GM18507 (cell line): ENCODE measurements at places on chromosomes 2 and 18.
A peak's percentile ranks its signal among the peaks of the same experiment; 100 is the strongest.

GRCh38 chr2:160022162-160022561, 40.3 kb downstream of the PLA2R1 start:
- DNase-seq: no peak

GRCh38 chr2:47002480-47003381, 87.1 kb upstream of the MCFD2 start:
- no peak for DNase-seq

DNA sequence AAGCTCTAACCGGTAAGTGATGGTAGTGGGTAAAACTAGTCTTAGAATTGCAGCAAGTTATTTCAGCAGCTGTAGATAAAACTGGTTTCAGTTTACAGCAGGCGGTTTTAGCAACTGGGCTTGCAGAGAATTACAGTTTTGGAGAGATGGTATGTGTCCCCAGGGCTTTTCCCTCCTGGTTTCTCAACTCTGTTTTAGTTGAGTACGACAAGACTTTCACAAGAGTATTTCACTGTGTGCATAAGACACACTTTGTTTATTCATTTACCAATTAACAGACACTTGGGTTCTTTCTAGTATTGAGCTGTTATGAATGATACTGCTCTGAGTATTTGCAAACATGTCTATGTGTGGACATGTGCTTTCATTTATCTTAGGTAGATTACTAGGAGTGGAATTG, 65.6 kb upstream of the RFX8 start:
- DNase-seq: no peak

GRCh38 chr2:149451417-149452165, 121.2 kb downstream of the LYPD6 start:
- no peak for DNase-seq

GRCh38 chr2:3413697-3414096, 34.2 kb downstream of the TRAPPC12 start:
- DNase-seq: no peak

GRCh38 chr2:221517696-221518151, 54.4 kb downstream of the EPHA4 start:
- peak; percentile 11 for DNase-seq

DNA sequence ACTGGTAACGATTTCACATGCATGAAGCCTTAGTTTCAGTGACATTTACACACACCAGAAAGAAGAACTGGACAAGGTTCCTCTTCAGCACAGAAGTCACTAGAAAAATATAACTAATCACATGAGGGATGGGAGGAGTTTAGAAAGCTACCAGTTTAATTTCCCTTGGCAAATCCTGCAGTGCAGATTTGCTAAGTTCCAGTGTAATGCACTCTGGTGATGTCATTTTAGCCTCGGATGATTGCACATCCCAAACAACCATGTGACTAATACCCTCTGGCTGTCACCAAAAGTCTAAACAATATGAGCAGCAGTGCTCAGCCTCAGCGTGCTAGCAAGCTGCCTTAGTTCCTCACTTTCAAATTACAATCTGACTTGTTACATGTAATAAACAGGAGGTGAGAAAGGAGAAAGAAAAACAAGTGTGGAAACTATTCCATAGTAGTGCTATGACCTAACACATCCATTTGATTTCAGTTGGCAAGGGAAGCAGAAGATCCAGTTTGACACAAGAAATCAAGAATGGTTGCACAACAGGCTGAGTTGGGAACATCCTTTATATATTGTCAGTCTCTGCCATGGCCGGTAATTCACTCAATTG, 35.3 kb upstream of the PPP1CB start:
- DNase-seq: no peak

GRCh38 chr2:210399440-210400041, 77.0 kb downstream of the LANCL1 start:
- no peak for DNase-seq

GRCh38 chr2:176418768-176419167, 149.5 kb downstream of the MTX2 start:
- no peak for DNase-seq

GRCh38 chr2:10242998-10243925, 59.4 kb upstream of the HPCAL1 start:
- no peak for DNase-seq

DNA sequence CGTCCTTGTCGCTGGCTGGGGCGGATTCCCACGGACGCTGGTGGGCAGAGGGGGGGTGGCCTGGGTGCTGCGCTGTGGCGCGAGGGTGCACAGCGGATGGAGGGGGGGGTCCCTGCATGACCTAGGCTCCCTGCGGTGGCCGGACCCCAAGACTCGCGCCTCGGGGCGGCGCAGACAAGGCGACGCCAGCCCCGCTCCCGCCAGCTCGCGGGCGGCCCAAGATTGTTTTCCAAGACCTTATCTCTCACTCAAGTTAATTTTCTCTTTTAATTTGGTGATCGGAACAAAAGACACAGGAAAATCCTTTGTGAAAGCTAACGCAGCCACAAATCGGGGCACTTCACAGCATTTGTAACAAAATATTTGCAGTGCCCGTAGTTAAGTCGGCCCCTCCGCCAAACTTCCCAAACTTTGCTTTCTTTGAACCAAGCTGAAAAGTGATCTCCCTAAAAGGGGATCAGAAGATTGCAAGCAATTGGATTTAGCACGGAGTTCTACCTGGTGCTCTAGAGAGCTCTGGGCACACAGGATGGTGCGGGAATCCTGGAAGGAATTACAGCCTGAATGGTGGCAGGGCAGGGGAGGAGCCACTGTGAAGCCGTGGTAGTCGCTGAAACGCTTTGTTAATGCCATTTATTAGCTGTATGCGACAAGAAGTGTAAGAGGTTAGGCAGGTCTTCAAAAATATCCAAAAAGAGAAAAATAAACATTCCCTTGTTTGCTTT, 4.8 kb upstream of the ID2 start:
- no peak for DNase-seq

DNA sequence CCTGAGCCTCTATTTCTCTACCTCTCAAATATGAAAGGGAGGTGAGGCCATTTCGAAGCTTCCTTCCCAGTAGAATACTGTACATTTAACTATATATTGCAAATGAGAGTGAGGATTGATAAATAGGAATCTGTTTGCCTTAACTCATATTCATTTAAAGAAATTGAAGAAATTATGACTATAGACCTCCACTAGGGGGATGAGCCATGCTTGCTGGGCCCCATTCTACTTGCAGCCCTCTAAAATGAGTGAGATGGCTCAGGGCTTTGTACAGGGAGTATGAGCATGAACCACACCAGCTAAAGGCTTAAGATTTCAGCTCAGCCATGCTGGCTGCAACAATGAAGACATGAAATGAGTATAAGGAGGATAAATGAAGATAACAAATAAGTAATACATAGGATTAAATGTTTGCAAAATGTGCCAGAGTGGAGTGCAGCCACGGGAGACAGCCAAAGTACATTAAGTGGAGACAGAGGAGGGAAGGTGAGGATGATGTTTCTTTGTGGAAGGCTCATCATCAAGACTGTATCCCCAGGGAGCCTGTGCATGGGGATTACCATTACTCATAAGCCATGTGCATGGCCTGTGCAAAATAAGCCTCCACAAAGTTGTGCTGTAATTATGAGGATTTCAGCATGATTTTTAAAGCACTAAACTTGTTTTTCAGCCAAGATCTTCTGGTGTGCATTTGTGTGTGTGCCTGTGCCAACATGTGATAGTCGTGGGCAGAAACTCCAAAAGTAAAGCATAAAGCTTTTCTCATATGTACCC, 300.8 kb downstream of the CNTNAP5 start:
- no peak for DNase-seq

GRCh38 chr2:169761970-169762292, 28.3 kb downstream of the KLHL23 start:
- DNase-seq: no peak

DNA sequence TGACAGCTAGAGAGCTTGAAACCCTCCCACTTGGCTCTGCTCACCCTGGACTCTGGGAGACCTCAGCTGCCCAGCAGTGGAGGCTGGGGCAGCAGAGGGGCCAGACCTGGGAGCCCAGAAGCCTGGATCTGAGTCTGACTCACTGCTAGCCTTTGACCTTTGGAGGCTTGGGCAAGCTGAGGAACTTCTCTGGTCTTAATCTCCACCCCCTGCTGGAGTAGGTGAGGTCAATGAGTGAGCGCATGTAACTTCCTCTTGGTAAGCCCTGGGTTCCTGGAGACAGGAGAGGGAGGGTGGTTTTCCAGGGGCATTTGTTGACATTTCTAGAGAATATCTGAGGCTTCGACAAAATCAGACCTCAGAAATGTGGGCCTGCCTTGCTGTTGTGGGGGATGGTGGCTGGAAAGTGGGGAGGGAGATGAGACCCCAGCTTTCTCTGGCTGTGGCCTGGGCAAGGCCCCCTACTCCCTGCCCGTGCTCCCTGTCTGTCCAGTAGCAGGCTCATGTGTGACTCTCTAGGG, 73.0 kb upstream of the YWHAQ start:
- no peak for DNase-seq

GRCh38 chr2:84888401-84889276, 7.8 kb upstream of the TRABD2A start:
- DNase-seq: no peak

GRCh38 chr2:205058409-205058808, 513.1 kb downstream of the PARD3B start:
- DNase-seq: no peak

- DNase-seq: no peak
Measured at GRCh38 chr2:26035090-26035743, 1.3 kb downstream of the RAB10 start.

GRCh38 chr2:146323564-146323963, 1521.3 kb upstream of the ACVR2A start:
- no peak for DNase-seq

GRCh38 chr2:168114619-168115018, 132.8 kb downstream of the STK39 start:
- no peak for DNase-seq

DNA sequence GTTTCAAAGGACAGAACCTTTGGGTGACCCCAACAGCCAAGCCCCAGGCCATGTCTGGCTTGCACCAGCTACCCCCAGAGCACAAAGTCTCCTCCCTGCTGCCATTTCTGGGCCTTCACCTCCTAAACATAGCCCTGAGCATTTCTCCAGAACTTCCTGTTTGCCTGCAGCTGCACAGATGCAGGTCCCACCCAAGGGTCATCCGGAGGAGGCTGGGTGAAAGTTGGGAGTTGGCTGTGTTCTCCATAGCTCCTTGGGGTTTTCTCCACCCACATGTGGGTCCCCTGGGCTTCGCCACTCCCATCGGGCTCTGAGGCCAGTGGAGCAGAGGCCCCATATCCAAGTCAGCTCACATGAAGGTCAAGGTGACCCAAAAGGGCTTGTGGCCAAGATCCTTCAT, 4.3 kb downstream of the TNP1 start:
- no peak for DNase-seq

DNA sequence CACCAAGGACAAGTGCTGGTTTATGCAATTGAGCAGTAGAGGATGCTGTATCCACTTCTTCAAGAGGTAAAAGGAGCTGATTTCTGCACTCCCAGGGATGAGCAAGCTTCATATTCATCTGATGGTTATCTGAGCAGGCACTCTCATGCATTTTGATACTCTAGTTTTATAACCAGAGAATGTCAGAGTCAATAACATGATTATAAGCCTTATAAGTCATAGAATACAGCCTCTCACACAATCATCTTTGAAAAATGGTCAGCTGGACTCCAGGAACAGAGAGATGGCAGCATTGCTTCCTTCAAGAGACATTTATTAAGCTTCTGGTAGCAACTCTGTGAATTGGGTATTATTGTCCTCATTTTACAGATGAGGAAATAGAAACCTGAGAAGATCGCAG, 167.1 kb downstream of the SLC8A1 start:
- no peak for DNase-seq

DNA sequence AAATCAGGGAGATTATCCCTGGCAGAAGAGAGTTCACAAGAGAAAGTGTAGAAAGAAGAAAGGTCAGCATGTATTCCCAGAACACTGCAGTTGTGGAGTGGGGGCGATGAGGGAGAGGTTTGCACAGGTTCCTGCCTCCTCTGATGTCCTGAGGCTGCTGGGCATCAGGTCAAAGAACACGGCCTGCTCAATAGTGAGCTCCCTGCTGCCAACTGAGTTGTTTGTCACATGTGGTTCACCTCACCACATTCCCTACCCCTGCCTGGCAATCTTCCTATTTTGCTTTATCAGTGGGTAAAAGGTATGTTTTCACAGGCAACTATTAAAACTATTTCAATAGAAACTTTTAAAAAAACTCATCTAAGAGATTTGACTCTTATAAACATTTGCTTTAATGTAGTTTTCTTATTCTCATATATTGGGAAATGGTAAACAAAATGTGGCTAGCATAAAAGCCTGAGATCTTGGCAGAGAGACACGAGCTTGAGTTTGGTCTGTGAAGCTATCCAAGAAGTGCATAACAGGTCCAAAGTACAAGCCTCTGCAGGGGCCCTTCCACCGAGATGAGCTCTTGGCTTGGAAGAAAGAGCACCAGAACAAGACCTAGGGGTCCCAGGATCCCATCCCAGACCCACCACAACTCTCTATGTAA, 123.9 kb upstream of the SRD5A2 start:
- DNase-seq: no peak

DNA sequence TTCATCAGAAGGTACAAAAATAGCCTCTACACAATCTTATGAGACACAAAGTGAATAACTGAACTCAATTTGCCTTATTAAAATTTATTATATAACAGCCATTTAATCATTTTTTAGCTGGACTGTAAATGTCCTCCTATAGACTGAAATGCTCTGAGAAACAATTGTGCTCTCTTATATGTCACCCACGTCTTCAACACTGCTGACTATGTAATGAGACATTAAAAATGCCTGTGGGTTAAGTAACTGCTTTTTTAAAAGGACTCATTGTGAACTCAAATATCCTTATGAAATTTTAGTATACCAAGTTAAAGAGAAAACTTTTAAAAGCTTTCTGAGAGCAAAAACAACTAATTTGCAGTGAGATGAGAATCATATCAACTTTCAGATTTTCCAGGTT, 10.4 kb upstream of the GALNT1 start:
- DNase-seq: no peak

GRCh38 chr2:36329251-36329650, 26.3 kb upstream of the CRIM1 start:
- no peak for DNase-seq

DNA sequence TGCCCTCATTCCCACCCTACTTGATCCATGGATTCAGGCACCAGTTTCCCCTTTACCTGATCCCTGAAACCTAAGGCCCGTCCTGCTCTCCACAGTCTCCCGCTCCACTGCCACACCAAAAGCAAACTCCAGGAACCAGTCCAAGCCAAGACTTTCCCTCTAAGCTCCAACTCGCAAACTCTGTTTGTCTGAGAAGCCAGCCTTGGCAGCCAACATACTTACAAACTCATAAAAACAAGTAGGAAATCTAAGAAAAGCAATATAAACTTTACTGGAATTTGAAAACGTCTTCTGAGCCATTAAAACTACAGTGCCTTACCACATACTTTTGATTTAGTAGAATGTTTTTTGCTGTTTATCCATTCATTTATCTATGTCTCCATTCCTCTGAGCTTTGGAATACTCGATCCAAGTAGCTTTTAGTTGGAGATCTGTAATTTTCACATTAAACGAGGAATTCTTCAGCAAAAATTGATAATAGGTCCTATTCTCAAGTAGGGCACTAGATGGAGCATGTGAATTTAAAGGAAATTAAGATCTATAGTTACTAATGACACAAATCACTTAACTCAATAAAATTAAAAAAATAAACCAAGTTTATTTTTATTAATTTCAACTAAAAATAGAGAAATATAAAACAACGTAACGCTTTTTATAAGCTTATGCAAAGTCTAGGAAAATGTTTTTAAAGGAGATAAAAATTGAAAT, 199.7 kb downstream of the MYO3B start:
- no peak for DNase-seq

GRCh38 chr2:172282944-172283343, 144.4 kb upstream of the ITGA6 start:
- no peak for DNase-seq
